T-cell (primary cell): ENCODE measurements at places on chromosomes 5 and 9. TPM values are rescaled to one million over a fixed set of nuclear protein-coding genes. Genes with fewer than 3 reads are reported as not detected.

FOXD4L6 gene
- not detected for total RNA-seq

TTC23L gene
- not detected for total RNA-seq

CKMT2 gene
- 0.38 TPM for total RNA-seq

MRPS27 gene
- total RNA-seq = 39.0 TPM

COL5A1 gene
- 2.0 TPM for total RNA-seq

SPINK4 gene
- total RNA-seq = not detected

BARHL1 gene
- not detected for total RNA-seq

PCDHGB5 gene
- total RNA-seq = 0.35 TPM

GHR gene
- not detected for total RNA-seq

PCDHB1 gene
- not detected for total RNA-seq

PSAT1 gene
- 37.3 TPM for total RNA-seq

NMUR2 gene
- total RNA-seq = not detected

CAMK4 gene
- total RNA-seq = 232 TPM

PCDHAC2 gene
- total RNA-seq = 0.03 TPM

FBLL1 gene
- total RNA-seq = not detected

KCNV2 gene
- not detected for total RNA-seq

FAM78A gene
- total RNA-seq = 99.4 TPM

IFNB1 gene
- total RNA-seq = not detected

GM2A gene
- total RNA-seq = 20.9 TPM

GRXCR2 gene
- total RNA-seq = not detected

FAM240B gene
- not detected for total RNA-seq

PCDHA13 gene
- total RNA-seq = not detected

PCDHA4 gene
- not detected for total RNA-seq

ALDH1A1 gene
- total RNA-seq = 1.3 TPM

TAF11L5 gene
- total RNA-seq = not detected

AMACR gene
- 3.9 TPM for total RNA-seq
